Suppressor macrophage (primary cell): ENCODE measurements at places on chromosomes 5 and 9.

DNA sequence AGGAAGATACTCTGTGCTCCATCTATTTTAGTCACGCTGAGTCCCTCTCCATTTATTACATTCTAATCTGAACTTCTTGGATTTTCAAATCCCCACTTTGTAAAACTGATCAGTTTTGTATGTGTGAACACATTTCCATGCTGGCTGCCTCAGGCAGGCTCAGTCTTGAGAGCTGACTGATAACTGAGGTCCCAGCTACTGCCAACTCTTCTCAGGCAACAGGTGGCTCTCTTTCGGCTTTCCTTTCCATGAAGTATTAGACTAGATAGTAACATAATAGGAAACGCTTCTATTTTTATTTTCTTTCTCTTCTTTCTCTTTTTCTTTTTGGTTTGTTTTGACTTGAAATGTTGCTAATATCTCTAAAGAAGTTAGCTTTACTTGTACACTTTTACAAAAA, 138.4 kb downstream of the TARS1 start:
- no peak for DNase-seq

DNA sequence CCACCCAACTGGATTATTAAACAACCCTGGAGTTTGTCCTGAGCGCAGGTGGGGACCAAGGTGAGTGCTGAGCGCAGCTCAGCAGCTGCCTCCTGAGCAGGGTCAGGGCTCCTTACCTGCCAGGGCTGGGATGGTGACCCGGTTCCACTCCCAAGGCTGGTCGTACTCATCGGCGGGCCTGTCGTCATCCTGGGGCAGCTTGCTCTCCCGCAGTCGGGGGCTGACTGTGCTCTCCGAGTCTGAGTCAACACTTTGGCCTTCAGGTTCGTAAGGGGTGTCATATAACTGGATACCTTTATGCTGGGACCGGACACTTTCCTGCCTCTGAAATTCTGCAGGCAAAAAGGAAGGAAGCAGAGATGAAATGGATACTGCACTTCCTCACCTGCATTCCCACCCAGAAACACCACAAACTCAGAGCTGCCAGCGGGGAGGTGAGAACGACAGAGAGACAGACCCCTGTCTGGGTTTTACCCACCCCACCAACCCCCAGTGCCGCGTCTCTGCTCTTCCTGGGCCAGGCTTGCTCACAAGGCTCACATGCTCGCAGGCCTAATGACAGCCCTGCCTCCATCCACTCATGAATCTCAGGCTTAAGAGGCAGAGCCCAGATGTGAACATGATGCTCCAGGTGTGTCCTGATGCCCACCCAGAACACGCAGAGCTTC, 70.7 kb upstream of the SLC25A51 start:
- DNase-seq = no peak

GRCh38 chr5:11377896-11378295, 526.4 kb downstream of the CTNND2 start:
- DNase-seq = no peak

DNA sequence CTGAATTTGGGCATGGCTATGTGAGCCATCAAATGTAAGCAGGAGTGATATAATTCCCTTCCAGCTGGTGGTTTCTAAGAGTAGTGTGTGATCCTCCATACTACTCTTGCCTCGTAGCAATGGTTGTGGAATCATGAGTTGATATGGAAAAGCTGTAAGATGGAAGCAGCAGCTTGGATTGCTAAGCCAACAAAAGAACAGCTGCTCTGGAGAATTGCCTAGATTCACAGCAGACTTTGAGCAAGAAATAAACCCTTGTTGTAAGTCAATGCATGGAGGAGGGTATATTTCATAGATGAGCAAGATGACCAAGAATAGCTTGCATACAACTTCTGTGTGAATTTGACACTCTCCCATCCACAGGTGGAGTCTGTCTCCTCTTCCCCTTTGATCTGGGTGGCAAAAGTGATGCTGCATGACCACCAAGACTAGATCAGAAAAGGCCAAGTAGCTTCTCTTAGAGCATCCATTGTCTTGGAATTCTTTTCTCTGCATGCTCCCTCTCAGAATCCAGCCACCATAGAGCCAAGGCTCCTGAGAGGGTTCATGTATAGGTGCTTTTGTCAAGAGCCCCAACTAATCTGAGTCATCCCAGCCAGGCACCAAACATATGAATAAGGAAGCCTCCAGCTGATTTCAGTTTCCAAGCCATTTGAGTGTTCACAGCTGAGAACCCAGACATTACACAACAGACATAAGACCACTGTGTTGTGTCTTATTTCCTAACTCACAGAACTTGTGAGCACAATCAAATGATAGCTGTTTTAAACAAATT, 79.0 kb downstream of the PRLR start:
- DNase-seq = peak; percentile 16

- DNase-seq = no peak
Measured at GRCh38 chr9:128026255-128026772, 40.8 kb downstream of the NAIF1 start.

DNA sequence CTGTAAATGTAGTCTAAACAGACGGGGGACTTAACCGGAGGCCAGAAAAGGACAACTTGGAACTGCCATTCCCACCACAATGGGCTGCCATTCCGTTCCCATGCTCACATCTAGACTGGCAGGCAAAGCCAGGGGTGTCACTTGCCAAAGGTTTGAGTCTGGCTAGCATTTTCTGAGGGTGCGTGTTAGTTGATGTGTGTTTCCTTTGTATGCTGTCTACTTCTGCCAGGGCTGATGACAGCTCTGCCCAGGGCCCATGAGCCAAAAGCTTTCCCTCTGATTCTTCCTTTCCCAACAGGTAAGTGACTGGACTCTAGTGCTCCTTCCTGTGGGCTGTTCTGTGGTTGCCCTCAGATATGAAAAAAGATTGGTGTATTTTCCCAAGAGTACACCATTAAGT, 68.0 kb downstream of the ZNF608 start:
- DNase-seq = no peak

GRCh38 chr5:152532714-152533113, 127.6 kb upstream of the NMUR2 start:
- DNase-seq = peak; percentile 69

- DNase-seq = peak; percentile 11
Measured at GRCh38 chr5:127906562-127907204, 176.9 kb upstream of the SLC12A2 start.

GRCh38 chr5:159779481-159779880, 136.8 kb upstream of the ADRA1B start:
- no peak for DNase-seq

GRCh38 chr9:35689542-35690293, at the start of gene TPM2:
TPM2 (minus strand) TSS chr9:35689925; CDS start chr9:35689817, 108 bp downstream.
- no peak for DNase-seq

DNA sequence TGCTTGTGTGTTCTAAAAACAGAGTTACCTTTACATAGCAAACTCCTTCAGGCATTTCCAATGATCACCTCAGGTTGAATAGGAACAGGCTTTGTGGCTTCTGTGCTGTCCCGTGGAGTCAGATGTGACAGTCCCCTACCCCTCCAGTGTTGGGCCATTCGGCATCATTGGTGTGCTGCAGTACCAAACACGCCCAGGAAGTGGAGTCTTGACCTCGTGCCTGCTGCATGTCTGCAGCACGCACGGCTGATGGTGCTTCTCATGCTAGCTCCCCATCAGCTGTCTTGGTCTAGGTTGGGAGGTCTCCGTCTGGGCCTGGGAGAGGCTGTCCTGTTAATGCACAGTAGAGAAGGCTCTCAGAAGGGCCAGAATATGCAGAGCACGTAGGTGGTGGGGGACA, 42.5 kb upstream of the PHF2 start:
- no peak for DNase-seq

- no peak for DNase-seq
Measured at GRCh38 chr5:32531885-32532520, 53.4 kb upstream of the SUB1 start.

GRCh38 chr9:137744632-137745183, 125.9 kb downstream of the EHMT1 start:
- DNase-seq = no peak
